Omental fat pad (tissue), 4 donors: ENCODE measurements at places on chromosomes 7 and 10. TPM values are rescaled to one million over a fixed set of nuclear protein-coding genes. Genes with fewer than 3 reads are reported as not detected.

DPCD gene
- 13.9 TPM for total RNA-seq

GNGT1 gene
- not detected for total RNA-seq

CALHM1 gene
- not detected for total RNA-seq

SFRP5 gene
- total RNA-seq = 0.56 TPM

STEAP1 gene
- 106 TPM for total RNA-seq

CPXM2 gene
- 18.4 TPM for total RNA-seq

FAM149B1 gene
- total RNA-seq = 17.5 TPM

PPRC1 gene
- total RNA-seq = 105 TPM

LRIT1 gene
- total RNA-seq = not detected

CCDC6 gene
- 29.7 TPM for total RNA-seq

LRMDA gene
- 14.9 TPM for total RNA-seq

ZNF804B gene
- total RNA-seq = not detected

CALML5 gene
- not detected for total RNA-seq

DNA sequence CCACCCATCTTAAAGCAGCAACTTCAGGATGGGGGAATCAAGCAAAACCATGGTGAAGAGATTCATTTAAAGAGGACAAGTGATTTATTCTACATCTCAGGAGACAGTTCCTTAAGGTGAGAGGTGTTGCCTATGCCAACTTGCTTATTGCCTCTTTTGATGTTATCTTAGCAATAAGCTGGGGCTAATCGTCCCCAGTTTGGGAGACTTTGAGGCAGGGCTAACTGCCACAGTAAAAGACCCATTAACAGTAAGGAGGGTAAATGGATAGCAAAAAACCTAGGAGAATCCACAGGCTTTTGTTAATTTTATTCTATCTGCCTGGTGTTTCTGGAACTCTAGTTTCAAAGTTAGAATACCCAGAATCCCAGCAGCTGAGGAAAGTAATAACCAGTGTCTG, 22.1 kb upstream of the HERPUD2 start:
- DNase-seq = no peak

DNA sequence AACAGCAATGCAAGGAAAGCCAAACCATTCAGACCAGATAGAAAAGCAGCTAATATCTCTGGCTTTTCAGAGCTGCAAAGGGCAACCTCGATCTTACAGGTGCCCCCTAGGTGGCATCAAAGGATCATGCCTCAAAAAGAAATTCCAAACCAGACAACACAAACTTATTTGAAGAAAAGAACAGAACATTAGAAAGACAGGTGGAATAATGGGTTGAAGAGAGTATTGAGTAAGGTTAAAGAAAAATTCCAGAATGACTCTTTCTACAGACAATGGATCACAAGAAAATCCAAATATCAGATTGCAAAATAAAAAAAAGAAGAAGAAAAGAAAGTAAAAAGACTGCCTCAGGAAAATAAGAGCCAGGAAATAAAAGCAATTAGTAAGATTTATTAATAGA, 213.7 kb downstream of the ELMO1 start:
- DNase-seq = no peak

DNA sequence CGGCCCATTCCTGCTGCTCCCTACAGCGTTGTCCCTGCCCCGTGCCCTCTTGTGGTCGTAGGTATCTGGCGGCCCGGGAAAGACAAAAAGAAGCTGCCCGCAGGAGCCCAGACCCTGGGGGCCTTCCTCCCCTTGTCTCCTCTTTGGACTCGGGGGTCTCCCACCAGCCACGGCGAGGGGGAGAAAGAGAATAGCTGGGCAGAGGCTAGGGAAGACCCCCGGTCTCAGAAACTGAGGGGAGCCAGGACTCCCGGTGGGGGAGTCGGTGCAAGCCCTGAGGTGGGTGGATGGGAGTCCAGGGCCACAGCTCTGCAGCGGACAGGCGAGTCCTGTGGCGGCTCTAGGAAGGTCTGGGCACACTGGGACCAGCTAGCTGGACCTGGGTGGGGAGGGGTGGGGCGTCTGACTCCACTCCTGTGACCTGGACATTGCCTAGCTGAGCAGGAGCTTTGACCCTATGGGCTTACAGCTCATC, 1.3 kb upstream of the SH2D4B start:
- DNase-seq = no peak

DNA sequence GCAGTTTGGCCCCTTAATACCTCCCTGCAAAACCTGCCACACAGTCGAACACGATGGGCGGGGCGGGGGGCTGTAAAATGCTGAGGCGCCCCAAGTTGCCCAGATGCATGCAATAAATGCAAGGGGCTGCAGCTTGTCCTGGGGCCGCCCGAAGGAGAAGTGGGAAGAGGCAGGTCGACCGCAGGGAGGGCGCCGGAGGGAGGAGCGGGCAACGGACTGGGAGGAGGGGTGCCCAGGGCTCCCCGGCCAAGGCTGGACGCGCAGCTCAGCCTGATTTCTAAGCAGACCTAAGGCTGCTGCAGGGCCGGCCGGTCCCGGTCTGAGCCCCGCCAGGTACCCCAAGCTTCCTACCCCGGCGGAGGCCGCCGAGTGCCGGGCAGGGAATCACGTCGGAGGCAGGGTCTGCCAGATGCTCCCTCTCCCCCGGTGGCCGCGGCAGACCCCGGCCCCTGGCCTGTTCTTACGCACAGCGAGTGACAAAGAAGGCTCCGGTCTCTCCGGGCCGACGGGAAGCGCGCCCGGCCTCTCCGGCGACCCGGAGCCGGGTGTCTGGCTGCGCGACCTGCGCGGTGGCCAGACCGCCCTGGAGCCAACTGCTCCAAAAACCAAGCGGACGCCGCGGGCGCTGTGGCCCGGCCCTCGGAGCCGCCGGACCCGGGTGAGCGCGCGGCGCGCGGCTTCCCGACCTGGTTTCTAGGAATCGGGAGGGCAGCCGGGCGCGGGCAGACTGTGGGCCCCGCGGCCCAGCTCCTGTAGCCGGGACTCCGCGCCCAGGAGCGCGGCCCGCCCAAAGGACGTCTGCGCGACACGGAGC, 744 bp upstream of the EBF3 start:
- no peak for DNase-seq

GRCh38 chr10:2798336-2799022, 268.9 kb upstream of the PFKP start:
- no peak for DNase-seq

- no peak for DNase-seq
These were observed 14.0 kb downstream of the CYP3A7 start for GRCh38 chr7:99720800-99721595.

DNA sequence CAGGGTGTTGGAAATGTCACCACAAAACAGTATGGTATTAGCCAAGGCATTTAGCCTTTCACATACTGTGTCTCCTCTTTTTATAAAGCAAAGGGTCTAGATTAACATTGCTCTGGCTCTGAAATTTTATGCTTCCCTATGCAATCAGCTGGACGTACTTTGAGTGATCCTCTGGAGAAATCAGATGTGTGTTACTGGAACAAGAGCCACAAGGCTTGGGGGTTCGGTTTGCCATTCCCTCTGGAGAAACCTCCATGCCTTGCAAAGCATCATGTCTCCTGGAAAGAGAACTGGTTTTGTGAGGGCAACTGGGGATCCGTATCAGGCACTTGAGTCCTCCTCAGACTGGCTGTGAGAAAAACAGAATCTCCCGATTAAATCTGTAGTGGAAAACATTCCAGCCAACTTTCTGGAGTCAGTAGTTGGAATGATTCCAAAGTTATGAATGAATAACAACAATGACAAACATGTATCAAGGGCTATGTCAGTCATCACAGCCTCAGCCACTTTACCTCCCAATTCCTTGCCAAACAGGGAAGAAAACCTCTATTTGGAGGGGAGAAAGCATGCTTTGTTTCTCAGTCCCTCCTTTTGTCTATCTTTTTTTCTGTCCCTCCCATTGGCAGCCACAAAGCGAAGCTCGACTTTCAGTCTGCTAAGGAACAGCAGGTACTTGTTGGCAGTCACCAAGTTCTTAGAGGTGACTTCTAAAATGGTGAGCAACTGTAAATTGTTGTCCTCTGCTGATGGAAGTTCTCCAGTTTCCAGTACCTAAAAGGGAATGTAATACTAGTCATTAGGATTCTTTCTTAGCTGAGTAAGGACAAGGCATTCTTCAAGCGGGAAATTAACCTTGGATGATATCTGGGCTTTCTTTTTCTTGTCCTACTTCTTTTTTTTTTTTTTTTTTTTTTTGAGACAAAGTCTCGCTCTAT, 864.8 kb upstream of the AUTS2 start:
- DNase-seq = no peak

DNA sequence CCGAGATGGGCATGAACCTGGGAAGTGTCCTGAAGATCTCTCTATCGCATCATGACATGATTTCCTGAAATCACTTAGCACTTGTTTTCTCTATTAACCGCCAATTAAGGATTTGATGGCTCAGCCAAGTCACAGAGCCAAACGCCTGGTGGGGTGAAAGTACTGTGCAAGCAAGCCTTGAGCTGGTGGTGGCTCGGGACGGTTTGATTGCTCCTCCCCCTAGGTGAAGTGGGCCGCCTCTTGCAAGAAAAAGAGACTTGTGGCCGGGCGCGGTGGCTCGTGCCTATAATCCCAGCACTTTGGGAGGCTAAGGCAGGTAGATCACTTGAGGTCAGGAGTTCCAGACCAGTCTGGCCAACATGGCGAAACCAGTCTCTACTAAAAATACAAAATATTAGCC, 50.3 kb downstream of the COL26A1 start:
- DNase-seq = no peak

GRCh38 chr7:41046776-41047175, 656.1 kb downstream of the INHBA start:
- DNase-seq = no peak

DNA sequence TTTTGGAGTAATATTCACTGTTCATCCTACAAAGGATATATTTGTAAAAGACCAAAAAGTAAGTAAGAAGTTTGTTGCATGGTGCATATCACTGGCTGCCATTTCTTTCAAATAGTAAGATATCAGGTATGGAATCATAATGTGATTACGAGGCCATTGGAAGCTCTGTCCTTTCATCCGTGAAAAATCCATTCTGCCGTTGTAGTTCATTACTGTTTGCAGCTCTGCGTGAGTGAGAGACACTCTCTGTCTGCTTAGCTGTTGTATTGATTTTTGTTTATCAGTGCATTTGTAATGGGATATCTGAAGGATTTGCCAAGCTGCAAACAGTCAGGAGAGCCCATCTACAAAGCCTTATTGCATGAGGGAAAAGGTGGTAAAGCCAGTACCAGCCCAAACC, 44.1 kb upstream of the SLC39A12 start:
- DNase-seq = no peak

GRCh38 chr7:106621393-106622132, 39.4 kb downstream of the CCDC71L start:
- DNase-seq = no peak

- no peak for DNase-seq
These were observed 102.5 kb downstream of the APBB1IP start for GRCh38 chr10:26540601-26541000.

DNA sequence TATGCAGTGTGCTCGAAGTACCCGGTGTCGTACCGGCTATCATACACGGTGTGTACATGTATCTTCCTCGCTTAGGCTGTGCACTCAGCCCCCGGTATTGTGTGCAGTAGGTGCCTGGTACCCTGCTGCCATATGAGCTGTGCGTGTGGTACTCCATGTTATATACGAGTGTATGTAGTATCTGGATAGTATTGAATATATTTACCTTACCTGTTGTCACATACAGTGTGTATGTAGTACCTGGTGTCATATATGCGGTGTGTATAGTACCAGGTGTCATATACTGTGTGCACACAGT, 1.2 kb downstream of the ZMYND11 start:
- DNase-seq = no peak

DNA sequence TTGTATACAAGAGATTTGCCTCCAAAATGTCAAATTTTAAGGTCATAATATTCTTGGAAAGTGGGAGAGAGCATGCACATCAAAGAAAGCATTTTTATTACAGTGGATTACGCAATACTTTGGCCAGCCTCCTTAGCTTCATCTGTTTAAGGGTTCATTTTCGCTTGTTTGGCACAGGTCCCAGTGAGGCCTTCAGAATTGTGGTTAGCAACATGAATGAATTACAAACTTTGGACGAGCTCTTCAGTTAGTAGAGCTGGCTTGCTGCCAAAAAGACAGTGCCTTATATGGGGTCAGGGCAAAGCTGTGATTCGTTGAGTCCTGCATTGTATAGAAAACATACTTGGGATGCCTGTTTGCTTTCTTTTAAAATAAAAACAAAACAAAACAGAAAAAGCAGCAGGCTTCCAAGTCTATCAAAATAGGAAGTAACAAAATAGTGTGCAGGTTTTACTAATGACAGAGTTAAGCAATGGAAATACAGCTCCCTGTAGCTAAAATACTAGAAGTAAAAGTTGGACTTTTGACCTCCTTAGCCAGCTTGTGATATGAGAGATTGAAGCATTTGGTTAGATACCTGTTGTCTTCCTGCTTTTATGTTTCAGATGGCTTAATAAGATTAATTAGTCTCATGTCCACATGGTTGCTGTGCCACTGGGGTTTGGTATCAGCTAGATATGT, 190.8 kb downstream of the MLLT10 start:
- DNase-seq = peak; percentile 89

DNA sequence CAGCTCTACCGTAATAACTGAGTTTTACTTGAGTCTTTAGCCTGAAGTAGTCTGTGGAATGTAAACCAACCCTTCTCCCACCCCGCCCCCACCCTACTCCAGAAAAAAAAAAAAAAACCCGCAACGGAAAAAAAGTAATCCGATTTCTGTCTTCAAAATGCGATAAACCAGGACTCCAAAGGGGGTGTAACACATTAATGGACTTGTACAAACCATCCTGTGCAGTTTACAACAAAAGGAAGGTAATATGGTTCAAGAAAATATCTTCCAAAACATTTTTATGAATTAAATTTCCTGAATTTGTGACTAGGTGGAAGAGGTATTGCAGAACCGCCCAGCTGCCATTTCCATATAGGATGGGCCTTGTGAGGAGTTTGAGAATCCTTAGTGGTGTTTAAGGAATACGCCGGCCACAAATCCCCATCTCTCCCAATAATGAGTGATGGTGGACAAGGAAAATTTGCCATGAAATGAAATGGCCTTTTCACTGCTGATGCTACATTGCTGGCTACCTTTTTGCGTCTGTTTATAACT, 10.6 kb downstream of the SKIDA1 start:
- DNase-seq = no peak

DNA sequence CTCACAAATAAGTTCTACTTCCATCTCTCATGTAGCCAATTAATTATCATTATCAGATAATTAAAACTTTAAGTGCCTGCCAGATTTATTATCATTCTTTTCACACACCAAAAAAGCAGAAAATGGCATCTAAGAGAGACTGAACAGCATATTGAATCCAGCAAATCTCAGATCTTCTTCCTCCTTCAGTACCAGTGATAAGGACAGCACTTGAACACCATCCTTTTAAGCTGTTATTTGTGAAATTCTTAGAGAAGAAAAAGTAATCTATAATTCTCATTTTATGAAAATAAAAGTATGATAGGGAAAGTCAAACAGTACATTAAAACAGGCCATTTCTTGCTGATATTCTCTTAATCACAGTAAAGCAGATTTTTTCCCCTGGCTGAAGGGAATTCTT, 104.5 kb downstream of the ELAPOR2 start:
- DNase-seq = no peak

DNA sequence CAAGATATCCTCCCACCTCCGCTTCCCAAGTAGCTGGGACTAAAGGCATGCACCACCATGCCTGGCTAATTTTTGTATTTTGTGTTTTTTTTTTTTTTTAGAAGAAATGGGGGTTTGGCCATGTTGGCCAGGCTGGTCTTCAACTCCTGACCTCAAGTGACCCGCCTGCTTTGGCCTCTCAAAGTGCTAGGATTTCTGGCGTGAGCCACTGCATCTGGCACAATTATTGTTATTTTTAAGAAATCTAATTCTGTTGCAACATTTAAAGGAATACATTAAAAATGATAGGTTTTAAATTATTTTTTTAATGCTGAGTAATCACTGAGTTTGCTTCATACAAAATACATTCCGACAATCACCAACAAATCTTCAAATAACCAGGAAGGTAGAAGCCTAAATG, 178.1 kb upstream of the SEMA3E start:
- no peak for DNase-seq
